ENCODE measurements at places on chromosomes 3 and 15.
A peak's percentile ranks its signal among the peaks of the same experiment; 100 is the strongest.

GRCh38 chr3:63969876-63970275 lies 53.4 kb downstream of the PSMD6 start:
- DNase-seq, result no peak

- DNase-seq, result no peak
Measured at GRCh38 chr3:47436180-47436579, 39.6 kb downstream of the SCAP start.

DNA sequence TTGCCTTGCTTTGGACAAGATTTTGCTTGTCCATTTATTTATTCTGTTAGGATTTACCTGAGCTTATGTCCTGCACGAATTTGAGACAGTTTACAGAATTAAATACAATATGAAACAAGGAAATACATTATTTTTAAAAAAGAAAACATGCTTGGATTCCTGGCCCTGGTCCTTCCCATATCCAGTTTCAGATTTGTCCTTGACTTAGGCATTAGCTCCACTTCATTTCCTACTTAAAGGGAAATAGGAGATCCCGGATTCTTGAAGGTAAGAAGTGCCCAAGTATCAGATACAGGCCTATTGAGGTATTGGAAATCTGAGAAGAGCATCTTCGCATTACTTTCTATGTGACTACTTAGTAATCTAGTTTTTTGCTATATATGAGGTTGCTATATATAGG lies 672.0 kb downstream of the SI start:
- DNase-seq, result no peak

GRCh38 chr3:170372190-170372879 lies 14.8 kb downstream of the SKIL start:
- no peak for DNase-seq

- DNase-seq, result no peak
Measured at GRCh38 chr15:41981371-41982132, 9.2 kb upstream of the EHD4 start.

DNA sequence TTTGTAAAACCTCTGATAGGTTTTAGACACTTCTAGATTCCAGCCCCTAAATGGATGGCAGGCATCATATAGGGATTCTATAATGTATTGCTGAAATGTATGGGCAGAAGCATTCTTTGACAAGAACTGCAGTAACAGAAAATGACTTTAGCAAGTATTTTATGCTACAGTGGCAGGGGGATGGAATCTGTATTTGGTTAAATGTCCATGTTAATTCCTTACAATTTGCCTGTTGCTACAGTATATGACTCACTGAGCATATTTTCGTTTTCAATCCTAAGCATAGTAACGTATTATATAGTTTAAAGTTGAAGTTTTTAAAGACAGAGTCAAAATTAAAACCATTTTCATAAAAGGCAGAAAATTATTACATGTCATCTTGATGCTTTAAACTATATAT lies 150.1 kb downstream of the MEX3B start:
- no peak for DNase-seq

DNA sequence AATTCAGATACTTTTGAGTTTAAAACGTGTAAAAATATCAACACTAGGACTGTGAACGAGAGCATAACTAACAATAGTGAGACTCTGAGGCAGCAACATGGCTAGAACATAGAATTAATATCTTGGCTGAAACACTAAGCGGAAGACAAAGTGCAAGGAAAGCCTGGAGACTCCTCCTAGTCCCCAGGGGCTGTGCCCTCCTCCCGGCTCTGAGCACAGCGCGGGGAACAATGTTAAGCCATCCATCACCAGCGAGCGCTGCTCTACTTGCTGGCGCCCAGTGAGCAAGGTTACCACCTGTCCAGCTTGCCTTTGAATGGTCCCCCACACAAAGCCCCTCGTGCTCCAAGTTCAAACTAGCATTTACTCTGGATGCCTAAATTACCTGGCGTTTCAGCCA lies 436.9 kb downstream of the FOXP1 start:
- no peak for DNase-seq

DNA sequence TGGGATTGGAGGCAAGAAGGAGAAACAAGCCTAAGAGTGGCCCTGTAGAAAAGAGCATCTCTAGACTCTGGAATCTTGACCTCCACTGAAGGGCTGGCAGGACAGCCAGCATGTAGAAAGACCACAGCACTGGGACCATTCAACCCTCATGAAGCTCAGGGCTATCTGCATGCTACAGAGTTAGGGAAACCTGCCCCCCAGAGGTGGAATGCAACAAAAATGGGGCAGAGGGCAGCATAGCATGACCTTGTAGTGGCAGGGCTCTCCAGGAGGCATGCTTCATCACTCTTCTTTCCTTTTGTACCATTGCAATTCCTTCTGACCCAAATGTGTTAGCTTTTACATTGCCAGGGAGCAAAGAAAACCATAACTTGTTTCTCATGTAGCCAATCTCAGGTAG lies 445.4 kb downstream of the EPHB1 start:
- DNase-seq, result no peak

- DNase-seq, result no peak
Measured at GRCh38 chr3:114645392-114645791, 351.6 kb downstream of the TIGIT start.

- no peak for DNase-seq
Measured at GRCh38 chr3:122947738-122948137, 79.8 kb downstream of the SEMA5B start.

DNA sequence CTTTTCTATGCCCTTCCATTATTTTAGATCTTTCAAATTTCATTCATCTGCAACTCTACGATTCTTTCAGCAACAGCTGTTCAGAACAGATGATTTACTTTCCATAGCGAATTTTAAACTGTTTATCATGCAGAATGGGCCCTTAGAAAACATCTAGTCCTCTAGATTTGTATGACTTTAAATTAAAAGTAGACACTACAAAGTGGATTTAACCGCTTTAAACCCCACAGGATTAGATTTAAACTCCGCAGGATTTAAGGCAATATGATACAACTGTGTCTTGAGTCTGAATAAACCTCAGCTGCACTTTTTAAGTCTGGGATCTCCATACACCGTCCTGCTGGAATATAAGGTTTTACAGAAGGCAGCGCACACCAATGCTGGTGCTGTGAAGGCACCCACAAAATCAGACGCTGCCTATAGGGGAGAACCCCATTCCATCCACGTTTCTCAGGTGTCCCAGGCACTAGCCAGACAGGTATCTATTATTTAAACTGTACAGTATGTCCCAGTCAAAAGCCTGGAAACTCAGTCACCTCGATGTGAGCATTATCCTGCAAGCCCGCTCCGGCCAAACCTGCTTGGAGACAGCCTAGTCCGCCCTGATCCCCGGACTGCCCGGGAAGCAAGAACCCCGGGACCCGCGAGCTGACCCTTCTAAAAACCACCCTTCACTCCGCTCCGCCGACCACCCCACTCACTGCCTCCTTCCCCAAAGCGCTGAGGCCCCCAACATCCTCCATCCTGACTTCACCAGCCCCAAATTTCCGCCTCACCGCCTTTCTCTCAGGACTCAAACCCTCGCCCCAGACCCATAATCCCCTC lies 768 bp downstream of the ANO10 start:
- DNase-seq, result no peak

GRCh38 chr3:48157950-48158376 lies 30.3 kb downstream of the CDC25A start:
- peak; percentile 61 for DNase-seq
